ENCODE measurements at places on chromosomes 5 and 9.

GRCh38 chr9:137082222-137082924 is 4.4 kb upstream of the MAN1B1 start:
- DNase-seq: no peak

- DNase-seq: no peak
Measured at GRCh38 chr9:84374013-84374412, 33.5 kb upstream of the SLC28A3 start.

GRCh38 chr5:178106556-178107239 is 6.6 kb upstream of the N4BP3 start:
- DNase-seq: no peak

DNA sequence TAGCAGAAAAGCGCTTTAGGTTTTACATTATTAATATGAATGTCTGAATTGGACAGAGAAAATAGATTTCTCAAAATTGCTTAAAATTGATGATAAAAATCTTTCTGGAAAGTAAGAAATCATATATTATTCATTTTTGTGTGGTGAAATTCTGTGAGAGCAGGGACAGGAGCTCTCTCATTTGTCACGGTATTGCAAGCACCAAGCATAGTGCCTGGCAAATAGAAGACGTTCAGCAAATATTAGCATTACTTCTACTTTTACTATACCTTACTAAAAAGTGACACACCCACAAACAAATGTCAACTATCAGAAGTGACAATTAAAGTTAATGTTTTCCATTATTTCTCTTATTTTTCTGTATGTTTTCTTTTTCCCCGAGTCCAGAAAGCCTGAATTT is 69.1 kb downstream of the XRCC4 start:
- DNase-seq: no peak

DNA sequence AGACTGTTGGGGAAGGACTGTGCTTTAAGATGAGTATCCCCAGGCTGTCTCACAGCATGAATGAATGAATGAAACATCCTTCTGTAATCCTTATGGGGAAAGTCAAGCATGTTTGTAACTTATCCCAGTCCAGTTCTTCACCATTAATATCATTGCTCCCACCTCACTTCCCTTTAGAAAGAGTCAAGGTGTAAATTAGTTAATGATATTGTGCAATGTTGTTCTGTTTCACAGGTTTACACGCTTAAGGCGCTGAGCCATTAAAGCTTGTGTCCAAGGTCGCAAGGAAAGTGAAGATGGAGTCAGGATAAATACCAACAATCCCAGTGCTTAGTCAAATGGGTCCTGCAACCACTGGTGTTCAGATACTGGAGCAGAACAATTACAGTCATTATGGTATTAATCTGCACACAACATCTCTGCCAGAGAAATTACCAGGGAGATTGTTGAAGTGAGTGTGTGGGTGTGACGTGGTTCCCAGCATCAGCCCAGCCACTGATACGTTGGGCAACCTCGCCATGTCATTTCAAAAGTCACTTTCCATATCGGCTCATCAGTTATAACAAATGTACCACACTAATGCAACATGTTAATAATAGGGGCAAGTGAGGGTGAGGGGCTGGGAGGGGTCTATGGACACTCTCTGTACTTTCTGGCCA is 1.5 kb upstream of the MYO10 start:
- DNase-seq: no peak

Measured in activated CD4-positive, alpha-beta T cell treated with anti-CD3 and anti-CD28 coated beads, Interleukin-2, amount 50 U/mL, for 48 hours (primary cell).